ENCODE measurements at places on chromosomes 6 and 20.
A peak's percentile ranks its signal among the peaks of the same experiment; 100 is the strongest.

DNA sequence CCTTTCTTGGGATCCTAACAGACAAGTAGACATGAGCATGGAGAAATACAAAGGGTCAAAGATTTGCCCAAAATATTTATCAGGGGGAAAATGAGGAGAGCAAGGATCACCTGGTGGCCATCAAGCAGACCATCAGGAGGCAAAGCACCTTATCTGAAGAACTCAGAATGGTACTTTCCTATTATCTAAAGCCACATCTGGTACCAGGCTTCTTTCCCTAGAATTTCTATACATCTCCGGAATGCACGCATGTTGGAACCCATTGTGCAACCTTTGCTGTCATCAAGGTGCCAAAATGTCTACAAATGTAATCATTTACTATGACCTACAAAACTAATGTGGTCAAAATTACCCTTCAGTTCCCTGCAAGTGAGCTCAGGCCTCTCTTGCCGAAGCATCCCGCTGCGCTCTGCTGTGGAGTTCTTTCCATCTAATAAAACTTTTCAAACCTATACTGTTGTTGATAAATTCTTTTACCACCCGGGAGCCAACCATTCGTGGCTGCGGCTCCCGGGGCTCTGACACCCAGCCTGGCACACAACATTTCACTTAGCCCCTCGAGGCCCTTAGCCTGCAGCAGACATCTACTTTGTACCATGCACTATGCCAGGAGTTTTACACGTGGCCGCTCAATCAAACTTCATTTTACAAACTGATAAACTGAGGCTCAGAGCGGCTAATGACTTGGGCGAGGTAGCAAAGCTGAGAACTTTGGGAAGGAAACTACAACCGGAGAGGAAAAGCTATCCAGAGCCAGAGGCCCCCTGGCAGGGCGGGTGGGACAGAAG, 3.8 kb upstream of the CPXM1 start:
- DNase-seq = no peak

GRCh38 chr6:34374069-34374468, 18.4 kb downstream of the NUDT3 start:
- DNase-seq = no peak

- DNase-seq = peak; percentile 84
Observed at GRCh38 chr6:11043961-11044711, at the start of gene ELOVL2. Gene ELOVL2 (minus strand): TSS chr6:11044305. CDS start chr6:11044230, 75 bp downstream.

DNA sequence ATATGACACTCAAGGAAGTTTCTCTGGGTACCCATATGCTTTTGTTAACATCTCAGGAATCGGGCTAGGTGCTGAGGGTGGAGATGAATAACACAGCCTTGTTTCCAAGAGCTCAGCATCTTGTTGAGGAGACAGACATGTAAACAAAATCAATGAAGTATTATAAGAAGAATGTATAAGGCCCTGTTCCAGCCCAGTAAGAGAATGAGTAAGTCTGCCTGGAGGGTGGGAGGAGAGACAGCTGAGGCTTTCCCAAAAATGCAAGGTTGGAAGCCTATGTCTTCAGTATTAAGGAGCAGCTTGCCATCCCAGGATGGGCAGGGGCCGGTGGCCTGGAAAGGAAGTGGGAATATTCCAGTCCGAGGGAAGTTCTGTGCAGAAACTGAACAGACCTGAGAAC, 615.3 kb upstream of the BTBD3 start:
- DNase-seq = no peak

- no peak for DNase-seq
Observed at GRCh38 chr20:34074101-34074760, 37.8 kb downstream of the EIF2S2 start.

DNA sequence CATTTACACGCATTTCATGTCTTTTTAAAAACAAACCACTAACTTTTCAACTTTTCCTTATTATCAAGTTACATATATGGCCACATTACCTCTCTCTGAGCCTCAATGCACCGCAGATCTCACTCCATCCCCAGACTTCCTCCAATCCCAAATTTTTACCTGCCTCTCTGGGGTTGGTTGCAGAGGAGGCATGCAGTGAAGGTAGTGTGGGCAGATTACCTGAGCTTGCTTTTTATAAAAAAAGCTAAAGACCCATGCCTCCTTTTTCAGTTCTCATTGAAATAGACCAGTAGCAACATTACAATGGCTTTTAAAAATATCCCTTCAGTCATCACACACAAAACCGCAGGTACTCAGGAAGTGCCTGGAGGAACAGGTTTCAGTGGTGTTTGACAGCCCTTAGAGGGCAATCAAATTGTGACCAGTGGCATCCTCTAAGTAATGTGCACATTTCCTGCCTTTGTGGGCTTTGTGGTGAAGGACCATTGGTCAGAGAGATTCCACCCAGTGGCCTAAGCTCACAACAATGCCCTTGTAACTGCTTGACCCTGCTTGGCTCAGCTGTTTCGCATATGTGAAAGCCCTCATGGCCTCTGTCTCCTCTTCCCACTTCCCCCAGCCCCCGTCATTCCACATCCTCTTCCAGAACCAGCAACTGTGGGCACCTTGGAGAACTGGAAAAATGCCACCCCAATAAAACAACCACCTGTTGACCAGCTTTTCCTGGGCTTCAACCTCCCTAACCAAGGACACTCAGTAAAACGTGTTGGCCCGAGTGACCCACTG, 30.2 kb upstream of the IL17A start:
- DNase-seq = no peak

GRCh38 chr6:94956910-94957309, 620.4 kb upstream of the MANEA start:
- DNase-seq = no peak

DNA sequence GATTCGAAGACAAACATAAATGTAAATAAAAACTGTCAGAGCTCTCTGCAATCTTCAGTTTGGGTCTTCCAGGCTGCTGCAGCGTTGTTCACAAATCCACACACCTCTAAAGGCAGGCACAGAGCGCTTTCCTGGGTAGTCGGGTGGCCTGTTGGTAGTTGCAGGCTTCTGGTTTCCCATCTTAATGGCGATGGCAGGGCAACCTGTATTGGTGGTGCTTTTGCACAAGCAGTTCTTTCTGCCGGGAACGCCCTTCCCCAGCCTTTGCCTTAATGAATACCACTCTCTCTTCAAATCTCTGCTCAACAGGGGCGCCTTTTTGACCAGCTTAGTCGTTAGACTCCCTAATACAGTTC, 723 bp upstream of the IFT52 start:
- DNase-seq = no peak

All from kidney (tissue), 22 donors.